Stimulated activated CD4-positive, alpha-beta T cell treated with anti-CD3 and anti-CD28 coated beads, Interleukin-12 subunit alpha, Interleukin-12 subunit beta, amount 100 ng/mL, for 24 hours (primary cell): ENCODE measurements at places on chromosomes 6 and 20.

GRCh38 chr6:157152556-157152955 lies 170.8 kb downstream of the TMEM242 start:
- no peak for DNase-seq

DNA sequence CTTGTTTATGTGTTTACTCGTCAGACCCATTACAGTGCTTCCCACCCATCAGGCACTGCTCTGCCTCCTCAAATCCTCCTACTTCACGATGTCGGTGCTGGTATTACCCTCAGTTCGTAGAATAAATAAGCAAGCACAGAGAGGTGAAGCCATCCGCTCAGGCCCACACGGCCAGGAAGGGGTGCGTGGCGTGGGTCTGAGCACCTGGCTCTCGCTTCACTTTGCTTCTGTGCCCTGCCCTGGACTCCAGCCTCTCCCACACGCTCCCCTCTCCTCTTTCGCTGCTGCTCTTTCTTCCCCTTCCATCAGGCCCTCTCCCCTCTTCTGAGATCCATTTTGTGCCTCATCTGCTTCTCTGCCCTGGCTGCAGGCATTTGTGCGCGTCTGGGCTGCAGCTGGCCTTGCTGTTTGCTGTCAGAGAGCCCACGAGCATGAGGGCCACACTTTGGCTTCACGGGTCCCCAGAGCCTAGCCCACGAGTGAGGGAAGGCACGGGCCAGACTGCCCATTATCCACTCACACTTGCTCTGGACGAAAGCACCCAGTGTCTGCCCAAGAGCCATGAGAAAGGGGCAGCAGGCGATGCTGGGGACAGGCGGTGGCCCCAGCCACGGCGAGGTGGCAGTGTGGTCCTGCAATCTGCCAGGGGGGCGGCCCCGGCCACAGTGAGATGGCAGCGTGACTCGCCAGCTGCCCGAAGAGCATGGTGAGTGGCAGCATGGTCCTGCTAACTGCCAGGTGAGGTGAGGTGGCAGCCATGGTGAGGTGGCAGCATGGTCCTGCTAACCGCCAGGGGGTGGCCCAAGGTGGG lies 96.2 kb upstream of the MPC1 start:
- DNase-seq: no peak

GRCh38 chr6:139311831-139312230 lies 20.0 kb upstream of the TXLNB start:
- DNase-seq: no peak

- DNase-seq: no peak
These were observed 60.2 kb downstream of the SCML4 start for GRCh38 chr6:107763946-107764345.

DNA sequence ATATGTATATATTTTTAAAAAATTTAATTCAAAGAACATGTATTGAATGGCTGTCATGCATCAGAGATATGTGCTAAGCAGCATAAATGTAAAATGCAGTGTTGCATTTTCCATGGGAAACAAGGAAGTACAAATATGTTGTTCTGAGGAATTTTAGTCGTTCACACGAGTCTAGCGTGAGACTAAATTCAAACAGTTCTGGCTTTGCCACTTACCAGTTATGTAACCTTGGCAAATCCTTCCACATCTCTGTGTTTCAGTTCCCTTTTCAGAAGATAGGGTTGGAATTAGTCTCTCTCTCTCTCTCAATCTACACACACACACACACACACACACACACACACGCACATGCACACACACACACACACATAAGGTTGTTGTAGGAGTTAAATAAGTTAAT lies 305.4 kb downstream of the UTRN start:
- no peak for DNase-seq

DNA sequence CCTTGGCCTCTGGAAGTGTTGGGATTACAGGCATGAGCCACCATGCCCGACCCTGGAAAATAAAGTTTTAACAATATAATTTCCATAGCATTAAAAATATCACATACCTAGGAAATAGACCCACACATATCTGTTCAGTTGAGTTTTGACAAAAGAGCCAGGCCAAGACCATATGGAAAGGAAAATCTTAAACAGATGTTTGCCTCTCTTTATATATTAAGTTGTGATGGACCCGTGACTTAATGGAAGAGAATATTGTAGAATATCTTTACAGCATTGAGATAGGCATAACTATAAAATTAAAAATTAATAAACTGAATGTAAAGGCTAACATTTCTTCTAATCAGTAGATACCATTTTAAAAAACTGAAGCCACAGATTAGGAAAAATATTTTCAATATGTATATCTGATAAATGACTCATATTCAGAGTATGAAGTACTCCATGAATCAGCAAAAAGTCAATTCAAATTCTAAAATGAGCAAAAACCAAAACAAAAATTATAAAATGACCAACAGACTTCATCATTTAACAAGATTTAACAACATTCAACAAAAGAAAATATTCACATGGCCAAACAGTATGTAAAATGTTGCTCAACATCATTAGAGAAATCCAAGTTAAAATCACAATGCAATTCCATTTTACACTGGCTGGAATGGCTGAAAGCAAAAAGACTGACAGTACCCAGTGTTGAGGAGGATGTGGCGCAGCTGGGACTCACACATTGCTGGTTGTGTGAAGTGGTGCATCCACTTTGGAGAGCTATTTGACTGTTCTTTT lies 43.3 kb downstream of the GTF2H5 start:
- no peak for DNase-seq

GRCh38 chr6:138272533-138273315 lies 54.4 kb upstream of the PBOV1 start:
- DNase-seq: no peak

- peak; percentile 59 for DNase-seq
These were observed 8.9 kb downstream of the BPIFB1 start for GRCh38 chr20:33291830-33292355.

DNA sequence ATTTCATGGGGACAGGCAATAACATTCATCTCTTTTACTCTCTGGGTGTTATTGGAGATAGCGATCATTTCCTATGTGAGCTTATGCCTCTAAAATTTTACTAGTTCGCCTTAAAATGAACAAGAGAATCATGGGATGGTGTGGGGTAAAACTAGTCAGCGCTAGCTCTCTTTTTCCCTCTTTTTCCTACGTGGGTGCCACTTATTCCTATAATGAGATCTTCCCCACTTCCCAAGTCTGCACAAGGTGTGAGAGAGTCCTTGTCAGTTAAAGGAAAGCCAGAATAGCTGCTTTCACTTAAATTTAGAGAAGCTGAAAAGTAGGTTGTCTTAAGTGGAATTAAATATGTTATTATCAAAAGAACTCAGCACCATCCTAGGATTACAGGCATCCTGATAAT lies 173.2 kb upstream of the BMP5 start:
- DNase-seq: no peak

- DNase-seq: no peak
These were observed 63.9 kb downstream of the CD164 start for GRCh38 chr6:109318328-109318876.

GRCh38 chr6:137834508-137834907 lies 32.6 kb upstream of the TNFAIP3 start:
- DNase-seq: no peak

- no peak for DNase-seq
These were observed 25.3 kb upstream of the CCND3 start for GRCh38 chr6:41966961-41967311.

DNA sequence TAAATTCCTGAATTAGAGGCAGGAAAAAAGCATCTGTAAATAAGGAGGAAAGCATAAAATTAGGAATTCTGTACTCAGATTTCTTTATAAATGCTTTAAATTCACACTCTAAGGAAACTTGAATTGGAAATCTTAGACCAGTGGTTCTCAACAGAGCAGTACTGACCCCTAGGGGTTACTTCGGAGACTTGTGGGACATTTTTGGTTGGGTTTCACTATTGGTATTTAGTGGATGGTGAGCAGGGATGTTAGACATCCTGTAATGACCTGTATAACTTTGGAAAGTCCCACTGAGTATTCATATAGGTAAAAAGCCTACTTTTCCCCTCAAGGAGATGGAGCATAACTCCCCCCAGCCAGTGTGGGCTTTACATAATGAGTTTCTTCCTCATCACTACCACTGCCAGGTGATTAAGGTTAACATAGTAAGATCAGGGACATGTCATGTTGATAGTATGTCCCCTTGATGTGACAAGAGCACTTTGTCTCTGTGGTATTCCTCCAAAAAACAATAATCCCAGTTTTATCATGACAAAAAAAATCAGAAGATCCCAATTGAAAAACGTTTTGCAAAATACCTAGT lies 31.0 kb downstream of the GLO1 start:
- DNase-seq: no peak

GRCh38 chr6:39050453-39051112 lies 2.0 kb downstream of the GLP1R start:
- DNase-seq: no peak

DNA sequence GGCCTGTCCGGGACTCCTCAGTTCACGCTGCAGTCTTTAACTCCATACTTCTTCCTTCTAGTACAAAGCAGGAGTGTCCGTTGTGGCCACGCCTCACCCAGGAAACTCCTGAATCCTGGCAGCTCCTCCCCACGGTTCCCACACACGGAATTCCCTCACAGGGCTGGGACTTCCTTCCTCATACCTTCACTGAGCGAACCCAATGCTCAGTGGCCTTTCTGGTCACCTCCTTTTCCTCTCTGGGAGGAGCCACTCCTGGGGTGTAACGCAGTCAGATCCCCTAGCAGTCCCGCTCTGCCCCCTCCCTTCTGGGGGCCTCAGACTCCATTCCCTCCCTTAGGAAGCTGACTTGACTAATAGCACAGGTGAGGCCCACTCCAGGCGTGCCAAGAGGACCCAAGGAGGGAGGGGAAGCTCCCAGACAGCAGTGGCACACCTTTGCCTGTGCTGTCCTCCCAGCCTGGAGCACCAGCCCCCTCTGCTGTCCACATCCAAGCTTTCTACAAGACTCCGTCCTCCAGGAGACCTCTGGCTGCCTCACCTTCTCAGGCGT lies at the start of gene SLC52A3:
SLC52A3 (minus strand) TSS at position 75 of the 553 bp plus-strand sequence. CDS start 2,726 bp downstream, outside the sequence.
- no peak for DNase-seq

- no peak for DNase-seq
These were observed 133.8 kb upstream of the PTPN1 start for GRCh38 chr20:50376179-50376887.

- no peak for DNase-seq
These were observed 31.0 kb downstream of the ELOVL2 start for GRCh38 chr6:11012976-11013720.

DNA sequence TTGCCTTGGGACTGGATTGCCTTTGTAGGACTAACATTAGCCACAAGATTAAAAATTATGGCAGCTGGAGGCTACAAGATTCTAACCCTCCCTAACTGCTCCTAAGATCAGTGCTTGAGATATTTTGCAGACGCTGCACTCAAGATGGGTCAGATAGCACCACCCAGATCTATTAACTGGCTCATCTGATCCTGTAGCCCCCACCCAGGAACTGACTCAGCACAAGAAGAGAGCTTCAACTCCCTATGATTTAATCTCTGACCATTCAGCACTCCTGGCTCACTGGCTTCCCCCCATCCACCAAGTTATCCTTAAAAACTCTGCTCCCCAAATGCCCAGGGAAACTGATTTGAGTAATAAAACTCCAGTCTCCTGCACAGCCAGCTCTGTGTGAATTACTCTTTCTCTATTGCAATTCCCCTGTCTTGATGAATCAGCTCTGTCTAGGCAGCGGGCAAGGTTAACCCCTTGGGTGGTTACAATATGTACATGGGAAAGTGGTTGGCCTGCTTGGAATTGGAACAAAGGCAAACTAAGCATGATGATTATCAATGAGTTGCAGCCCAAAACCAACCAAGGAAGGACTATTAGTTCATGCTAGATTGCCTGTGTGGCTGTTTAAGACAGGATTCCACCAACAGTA lies 111.3 kb downstream of the OR2B2 start:
- no peak for DNase-seq

DNA sequence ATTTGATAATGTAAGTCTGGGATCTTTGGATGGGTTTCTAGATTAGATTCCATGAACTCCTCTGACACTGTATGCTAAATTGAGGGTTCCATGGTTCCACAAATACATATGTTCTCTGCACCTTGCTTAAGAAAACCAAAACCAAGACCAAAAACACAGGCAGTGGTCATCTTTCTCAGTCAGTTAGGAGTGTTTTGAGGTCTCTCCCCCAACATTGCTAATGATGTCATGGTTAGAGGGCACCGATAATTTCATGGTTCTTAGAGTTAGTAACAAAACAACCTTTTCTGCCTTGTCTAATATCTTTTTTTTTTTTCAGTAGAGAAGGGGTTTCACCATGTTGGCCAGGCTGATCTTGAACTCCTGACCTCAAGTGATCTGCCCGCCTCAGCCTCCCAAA lies 44.5 kb downstream of the ARID1B start:
- DNase-seq: no peak

GRCh38 chr6:39961178-39961577 lies 26.9 kb upstream of the MOCS1 start:
- DNase-seq: no peak

- DNase-seq: peak; percentile 66
These were observed at the start of gene TAF4 for GRCh38 chr20:62065674-62066338. Gene TAF4 (minus strand): TSS chr20:62065881. CDS start chr20:62065810, 71 bp downstream.

DNA sequence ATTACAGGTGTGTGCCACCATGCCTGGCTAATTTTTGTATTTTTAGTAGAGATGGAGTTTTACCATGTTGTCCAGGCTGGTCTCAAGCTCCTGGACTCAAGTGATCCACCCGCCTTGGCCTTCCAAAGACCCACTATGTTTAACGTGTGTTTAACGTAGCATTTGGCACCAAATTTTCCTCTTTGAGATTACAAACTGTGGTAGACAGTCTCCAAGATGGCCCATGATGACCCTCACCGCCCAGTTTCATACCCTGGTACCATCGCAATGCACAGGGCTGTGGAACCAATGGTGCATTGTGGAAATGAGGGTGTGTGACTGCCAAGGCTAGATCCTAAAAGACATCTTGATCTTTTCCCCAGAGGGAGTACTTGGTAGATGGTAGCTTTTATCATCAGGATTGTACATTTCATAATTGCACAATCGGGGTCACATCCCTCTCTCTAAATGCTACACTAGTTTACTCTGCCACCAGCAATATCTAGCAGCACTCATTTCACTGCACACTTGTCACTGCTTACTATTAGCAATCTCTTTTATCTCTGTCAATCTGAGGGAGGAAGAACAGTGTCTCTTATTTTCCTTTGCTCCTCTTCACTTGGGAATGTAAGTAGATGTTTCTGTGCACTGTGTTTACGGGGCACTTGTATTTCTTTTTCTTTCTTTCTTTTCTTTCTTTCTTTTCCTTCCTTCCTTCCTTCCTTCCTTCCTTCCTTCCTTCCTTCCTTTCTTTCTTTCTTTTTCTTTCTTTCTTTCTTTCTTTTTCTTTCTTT lies 96.9 kb downstream of the NOL4L start:
- DNase-seq: no peak

- DNase-seq: no peak
These were observed 621.9 kb upstream of the CITED2 start for GRCh38 chr6:139996253-139996834.

DNA sequence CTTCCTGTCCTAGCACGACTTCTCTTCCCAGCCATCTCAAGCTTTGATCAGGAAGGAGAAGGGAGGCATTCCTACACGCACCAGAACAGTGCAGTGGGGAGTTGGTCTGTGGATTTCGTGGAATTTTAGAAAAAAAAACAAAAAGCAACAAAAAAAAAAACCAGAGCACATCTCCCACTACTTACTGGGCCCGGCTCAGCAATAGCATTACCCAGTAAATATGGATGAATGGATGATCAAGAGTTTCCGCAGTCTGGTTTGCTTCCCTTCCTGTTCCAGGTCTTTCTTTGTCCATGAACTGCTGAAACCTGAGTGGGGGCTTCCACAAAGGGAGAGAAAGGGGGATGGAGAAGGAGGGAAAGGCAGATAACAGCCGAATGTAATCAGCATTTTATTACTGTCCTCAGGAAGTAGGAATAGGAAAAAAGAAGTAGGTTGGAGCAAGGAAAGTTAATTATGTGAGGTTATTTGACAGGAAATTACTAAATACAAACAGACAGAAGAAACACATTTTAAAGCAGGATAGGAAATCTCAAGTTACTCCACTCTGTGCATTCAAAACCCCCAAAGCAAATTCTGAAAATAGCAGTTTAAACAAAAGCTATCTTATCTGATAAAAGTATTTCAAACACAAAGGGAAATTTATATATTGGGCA lies 349.0 kb downstream of the PRL start:
- no peak for DNase-seq
